ENCODE measurements at places on chromosomes 16 and 17.

DNA sequence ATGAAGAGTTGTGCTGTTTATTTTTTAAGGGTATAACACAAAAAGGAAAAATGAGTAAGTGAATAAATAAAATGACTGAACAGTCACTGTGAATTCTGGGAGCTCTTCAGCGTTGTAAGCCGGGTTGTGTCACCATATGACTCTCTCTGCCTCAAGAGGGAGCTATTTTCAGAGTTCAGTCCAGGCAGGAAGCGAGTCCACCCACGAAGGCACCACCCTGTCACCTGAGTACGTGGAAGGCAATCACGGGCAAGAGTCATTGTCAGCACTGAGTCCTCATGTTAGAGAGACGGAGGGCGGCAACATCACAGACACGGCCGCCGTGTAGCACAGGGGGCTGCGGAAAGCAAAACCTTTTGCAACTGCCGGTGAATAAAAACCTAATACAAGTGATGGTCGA is 227.6 kb downstream of the UTP18 start:
- no peak for DNase-seq

- DNase-seq: no peak
These were observed 31.9 kb downstream of the ARHGAP23 start for GRCh38 chr17:38460082-38460715.

GRCh38 chr17:17062356-17062755 is 20.1 kb downstream of the MPRIP start:
- no peak for DNase-seq

DNA sequence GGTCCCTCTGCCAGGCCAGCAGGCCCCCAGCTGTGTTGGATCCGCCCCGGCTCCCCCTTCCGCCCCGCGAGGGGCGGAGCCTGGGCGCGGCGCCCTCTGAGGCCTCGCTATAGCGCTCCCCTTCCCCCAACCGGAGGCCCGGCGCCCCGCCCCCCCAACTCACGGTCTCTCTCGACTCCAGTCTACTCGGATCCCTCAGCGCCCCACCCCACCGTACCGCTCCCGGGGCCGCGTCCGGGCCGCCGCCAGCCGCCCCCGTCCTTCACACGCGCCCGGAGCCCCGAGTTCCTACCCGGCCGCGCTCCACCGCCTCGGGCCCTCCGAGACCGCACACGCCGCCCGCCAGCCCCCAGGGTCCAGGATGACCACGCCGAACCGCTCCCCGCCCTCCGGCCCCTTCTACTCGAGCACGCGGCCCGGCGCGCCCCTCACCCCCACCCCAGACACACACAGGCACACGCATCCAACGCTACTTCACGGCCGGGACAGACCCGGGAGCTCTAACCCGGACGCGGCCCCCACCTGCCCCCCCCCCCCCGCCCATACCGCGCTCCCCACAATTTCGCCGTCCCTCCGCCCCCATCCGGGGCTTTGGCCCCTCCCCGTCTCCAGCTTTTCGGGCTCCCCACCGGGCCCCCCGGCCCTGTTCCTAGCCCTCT is 1.4 kb downstream of the PHF23 start:
- DNase-seq: no peak

- no peak for DNase-seq
These were observed 389.8 kb downstream of the SNX29 start for GRCh38 chr16:12366313-12366712.

- DNase-seq: no peak
These were observed 5.2 kb downstream of the PKD1L3 start for GRCh38 chr16:71995038-71995437.

DNA sequence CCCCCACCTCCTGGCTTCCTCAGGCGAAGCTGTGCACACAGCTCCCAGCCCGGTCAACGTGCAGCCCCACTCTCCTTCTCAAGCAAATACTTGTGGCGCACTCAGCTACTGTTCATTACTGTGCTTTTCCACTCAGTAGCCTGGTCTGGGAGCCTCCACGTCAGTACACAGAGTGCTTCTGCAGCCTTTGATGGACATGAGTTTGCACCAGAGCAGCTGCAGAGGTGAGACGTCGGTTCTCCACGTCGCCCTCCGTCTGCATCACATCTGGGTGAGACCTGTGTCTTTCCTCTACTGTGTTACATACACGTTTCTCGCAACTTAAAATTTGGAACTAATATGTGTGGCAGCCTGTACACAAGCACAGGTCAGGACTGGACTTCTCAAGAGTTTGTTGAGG is 334.3 kb downstream of the C16orf95 start:
- DNase-seq: no peak

All from NCI-H446 treated with DMSO at 0.1 percent for 48 hours (cell line).